Right ventricle myocardium inferior (tissue), 1 donor: ENCODE measurements at places on chromosomes 5 and 9. TPM values are rescaled to one million over a fixed set of nuclear protein-coding genes. Genes with fewer than 3 reads are reported as not detected.
A peak's percentile ranks its signal among the peaks of the same experiment; 100 is the strongest.

DNA sequence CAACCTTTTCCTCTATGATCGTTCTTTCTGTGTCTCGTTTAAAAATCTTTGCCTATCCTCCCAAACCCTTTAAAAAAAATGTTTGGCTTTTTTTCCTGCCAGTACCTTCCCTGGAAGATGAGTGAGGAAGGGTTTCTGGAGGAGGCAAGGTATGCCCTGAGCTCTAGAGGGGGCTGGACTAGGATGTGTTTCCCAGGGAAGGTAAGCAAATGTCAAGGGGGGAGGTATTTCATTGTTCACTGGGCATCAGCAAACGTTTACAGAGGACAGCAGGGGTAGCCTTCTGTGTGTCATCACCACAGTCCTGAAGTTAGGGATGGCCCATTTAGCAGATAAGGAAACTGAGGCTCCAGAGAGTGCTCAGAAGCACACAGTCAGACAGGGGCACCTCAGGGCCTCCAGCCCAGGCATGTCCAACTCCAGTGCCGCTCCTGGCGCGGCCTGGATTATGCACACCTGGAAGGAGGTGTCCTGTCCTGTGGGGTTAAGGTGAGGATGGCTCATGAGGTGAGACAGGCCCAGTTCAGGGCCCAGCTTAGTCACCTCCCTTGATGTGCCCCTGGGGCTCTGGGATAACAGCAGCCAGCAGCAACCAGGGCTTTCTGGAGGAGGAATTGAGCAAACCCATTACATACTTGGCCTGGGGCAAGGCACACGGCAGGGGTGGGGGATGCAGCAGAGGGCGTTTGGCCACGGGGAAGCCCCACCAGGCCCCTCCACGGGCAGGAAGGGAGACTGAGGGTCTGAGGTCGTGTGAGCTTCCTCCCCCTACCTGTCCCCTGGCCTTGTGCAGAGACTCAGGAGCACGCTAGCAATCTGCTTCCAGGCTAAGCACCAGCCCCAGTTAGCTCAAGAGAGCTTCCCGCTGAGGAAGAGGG is 100.3 kb upstream of the LMX1B start:
- DNase-seq, result no peak

DNA sequence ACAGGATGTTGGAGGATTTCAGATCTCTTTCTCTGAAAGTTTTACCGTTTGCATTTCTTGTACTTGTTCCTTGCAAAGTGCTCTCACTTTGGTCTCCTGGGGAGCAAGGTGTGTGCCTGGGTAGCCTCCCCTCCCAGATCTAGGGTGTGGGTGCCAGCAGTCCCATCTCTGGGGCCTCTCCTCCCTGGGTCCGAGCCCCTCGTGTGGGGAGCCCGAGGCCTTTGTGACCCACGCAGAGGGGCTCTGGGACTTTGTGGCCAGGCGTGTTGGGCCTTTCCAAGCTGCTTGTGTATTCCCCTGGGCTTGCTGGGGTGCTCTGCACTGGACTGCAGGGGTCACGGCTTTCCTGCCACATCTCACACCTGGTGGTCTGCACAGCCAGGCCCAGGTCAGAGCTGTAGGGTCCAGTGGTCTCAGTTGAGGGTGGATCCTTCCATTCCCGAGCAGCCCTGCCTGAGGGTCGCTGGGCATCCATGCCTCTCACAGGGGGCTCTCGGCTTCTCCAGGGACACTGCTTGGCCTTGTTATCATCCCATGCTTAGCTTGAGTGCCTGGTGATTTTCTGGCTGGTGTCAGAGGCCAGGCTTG is 96.3 kb downstream of the CACNA1B start:
- DNase-seq, result no peak

- no peak for DNase-seq
These were observed 40.2 kb downstream of the TRIO start for GRCh38 chr5:14183187-14183939.

GRCh38 chr5:16934677-16935153 is 1.4 kb downstream of the MYO10 start:
- no peak for DNase-seq

GRCh38 chr9:13358128-13358527 is 78.6 kb upstream of the MPDZ start:
- DNase-seq, result no peak

- no peak for DNase-seq
These were observed 101.0 kb downstream of the NSG2 start for GRCh38 chr5:174146556-174146955.

GRCh38 chr5:64792469-64792868 is 23.7 kb downstream of the CWC27 start:
- DNase-seq, result no peak

DNA sequence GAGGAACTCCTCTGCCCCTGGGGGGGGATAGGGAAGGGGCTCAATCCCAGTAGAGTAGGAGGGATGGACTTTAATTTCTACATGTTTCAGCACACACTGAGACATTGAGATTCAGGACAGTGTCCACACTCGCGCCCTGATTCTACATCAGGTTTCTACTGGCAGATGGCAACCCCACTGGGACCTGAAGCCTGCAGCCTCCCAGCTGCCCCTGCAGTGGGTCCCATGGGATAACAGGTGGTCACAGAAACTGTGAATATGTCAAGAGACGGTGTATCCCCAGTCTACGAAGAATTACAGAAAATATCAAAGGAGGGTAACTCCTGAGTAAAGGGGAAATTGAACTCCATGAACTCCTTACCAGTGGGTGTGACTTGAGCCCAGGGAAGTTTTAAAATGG is 2.4 kb upstream of the TERT start:
- DNase-seq, result no peak

DNA sequence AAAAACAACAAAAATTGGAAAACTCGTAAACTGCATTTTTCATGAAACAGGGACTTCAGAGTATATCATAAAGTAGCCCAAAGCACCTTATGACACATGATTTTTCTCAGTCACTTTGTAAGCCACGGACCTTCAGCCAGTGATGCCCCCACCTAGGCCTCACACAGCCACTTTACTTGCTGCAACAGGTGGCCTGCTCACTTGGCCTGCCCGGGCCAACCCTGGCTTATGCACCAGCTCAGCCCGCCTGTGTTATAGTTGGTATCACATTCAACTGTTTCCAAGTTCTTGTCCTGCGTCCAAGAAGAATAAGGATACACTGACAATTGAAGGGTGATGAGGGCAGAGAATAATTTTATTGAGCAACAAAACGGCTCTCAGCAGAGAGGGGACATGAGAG is 219.2 kb downstream of the FER start:
- DNase-seq, result no peak

- DNase-seq, result no peak
These were observed 43.8 kb downstream of the SLC38A9 start for GRCh38 chr5:55668356-55668755.

GRCh38 chr5:162664846-162665245 is 597.3 kb downstream of the GABRG2 start:
- DNase-seq, result no peak

- peak; percentile 71 for DNase-seq
These were observed 7.2 kb upstream of the ABLIM3 start for GRCh38 chr5:149133795-149134777.

SPRY4 gene
- 9.7 TPM for total RNA-seq

STPG3 gene
- 1.4 TPM for total RNA-seq
